ENCODE measurements at places on chromosomes 2 and 18.
A peak's percentile ranks its signal among the peaks of the same experiment; 100 is the strongest.

DNA sequence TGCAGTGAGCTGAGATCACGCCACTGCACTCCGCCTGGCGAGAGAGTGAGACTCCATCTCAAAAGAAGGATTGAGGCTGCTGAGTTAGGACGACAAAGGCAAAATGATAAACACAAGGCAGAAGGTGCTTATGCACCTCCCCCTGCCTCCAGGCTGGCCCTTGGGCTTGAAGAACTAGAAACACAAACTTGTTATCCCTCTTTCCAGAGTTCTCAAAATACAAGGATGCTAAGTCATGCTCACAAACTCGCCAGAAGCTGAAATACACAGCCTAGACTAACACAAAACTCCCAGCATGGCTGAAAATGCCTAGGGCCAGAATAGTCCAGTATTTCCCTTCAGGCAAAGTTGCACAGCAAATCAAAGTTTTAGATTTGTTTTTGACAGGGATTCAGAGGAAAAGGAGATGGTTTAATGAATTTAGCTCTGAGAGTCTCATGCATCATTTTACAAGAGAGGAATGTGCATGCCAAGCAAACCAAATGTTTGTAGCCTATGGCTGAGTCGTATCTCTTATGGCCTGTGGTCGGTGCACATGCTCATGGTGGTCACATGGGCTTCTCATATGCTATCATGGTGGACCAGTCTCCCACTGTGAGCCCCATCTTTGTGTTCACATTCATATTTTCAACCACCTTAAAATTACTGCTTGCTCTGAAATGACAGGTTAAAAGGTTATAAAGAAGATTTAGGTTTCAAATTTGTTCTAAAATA is 16.2 kb upstream of the MREG start:
- DNase-seq: no peak

GRCh38 chr18:38606841-38607240 is 1041.2 kb upstream of the CELF4 start:
- DNase-seq: no peak

DNA sequence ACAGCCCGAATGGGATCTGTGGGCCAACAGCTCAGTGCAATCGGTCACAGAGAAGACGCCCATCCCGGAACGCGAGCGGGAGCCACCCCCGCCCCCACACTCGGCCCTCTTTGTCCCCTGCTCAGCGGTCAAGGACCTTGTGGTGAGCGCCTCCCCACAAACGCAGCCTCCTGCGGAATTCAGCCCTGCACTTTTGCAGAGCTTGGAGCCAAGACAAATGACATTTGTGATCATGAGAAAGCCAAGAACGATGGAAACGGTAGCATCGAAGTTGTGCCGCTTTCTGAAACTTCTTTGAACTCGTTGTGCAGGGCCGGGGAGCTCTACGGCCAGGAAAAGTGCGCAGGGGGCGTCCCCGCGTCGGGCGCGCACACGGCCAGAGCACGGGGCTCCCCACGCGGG is 6.7 kb upstream of the SALL3 start:
- no peak for DNase-seq

DNA sequence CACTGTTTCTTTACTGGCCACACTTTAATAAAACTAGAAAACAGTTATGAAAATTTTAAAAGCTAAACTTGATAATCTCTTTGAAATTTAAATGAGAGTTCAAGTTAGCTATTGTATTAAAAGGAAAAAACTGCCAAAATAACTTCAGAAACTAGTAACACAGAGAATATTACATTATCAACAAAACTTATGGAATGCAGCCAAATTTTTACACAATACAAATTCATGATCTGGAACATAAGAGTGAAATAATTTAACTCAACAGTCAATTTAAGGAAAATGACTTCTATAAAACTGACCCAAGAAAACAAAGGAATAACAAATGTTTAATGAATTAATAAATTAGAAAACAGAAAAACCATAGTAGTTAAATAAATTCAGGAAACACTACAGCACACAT is 65.0 kb downstream of the TCF4 start:
- DNase-seq: no peak

GRCh38 chr2:161241894-161242293 is 66.3 kb upstream of the PSMD14 start:
- no peak for DNase-seq

DNA sequence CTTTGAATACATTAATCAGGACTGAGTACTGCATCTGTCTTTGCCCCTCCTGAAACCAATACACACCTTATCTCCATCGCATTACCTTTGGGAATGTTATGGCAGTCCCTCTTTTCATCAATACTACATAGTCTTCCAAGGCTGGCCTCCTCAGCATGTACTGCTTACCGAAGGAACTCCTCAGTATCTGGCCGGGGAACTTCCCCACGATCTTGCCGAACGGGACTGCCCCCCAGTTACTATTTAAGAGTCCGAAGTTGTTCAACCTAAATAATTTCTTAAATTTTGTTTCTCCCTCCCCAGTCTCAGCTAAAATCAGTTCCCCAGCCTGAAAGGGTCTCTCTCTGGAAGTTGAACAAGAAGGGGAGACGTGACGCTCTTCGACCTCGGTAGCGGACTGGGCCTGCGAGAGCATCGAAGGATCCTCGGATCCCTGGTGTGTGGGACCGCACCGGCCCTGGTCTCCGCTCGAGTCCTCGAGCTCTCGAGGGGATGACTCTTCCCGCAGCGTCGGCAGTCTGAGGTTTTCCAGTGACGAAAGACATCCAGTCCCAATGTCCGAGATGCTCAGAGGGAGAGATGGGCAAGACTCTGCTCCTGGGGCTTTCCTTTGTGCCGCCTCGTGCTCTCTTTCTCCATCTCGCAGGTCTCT is 489 bp downstream of the TRMT61B start:
- peak; percentile 28 for DNase-seq

DNA sequence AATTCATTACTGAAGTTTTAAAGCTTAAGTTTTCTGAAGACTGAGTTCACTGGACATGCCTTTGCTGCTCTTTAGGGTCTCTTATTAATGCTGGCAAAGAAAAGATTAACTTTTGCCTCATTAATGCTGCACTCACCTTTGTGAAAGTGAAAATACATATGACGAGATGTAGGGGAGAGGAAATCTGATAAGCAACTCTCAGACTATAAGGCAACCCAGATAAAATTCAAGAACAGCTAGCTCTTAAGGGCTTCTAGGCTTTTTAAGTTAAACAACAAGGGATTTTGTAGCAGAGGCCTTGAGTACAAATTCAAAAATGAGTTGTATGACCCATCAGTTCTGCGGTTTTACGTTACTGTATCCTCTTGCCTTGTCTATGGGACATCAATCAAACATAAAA is 143.7 kb downstream of the USP34 start:
- DNase-seq: no peak

Measured in left colon (tissue), 2 donors.